ENCODE measurements at places on chromosomes 6 and 20.

GRCh38 chr6:57162516-57162915 lies 9.6 kb upstream of the BAG2 start:
- DNase-seq, result no peak

DNA sequence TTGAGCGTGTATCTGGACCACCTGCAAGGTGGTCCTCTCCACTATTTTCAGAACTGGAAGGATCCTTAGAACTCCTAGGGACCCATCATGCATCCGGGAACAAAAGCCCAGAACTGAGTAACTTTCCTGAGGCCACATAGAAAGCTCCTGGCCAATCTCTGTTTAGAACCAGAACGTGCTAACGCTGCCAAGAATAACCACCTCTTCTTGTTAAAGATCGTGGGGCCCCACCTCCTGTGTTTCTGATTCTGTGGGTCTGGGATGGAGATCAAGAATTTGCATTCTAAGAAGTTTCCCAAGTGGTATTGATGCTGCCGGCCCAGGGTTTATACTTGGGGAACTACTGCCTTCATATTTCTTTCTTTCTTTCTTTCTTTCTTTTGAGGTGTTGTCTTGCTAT lies 13.3 kb downstream of the CD40 start:
- no peak for DNase-seq

GRCh38 chr6:47076422-47077344 lies 34.6 kb upstream of the ADGRF1 start:
- no peak for DNase-seq

GRCh38 chr6:73369157-73369556 lies 540 bp downstream of the OOEP start:
- DNase-seq, result no peak

GRCh38 chr6:123869334-123869733 lies 65.7 kb downstream of the NKAIN2 start:
- no peak for DNase-seq

DNA sequence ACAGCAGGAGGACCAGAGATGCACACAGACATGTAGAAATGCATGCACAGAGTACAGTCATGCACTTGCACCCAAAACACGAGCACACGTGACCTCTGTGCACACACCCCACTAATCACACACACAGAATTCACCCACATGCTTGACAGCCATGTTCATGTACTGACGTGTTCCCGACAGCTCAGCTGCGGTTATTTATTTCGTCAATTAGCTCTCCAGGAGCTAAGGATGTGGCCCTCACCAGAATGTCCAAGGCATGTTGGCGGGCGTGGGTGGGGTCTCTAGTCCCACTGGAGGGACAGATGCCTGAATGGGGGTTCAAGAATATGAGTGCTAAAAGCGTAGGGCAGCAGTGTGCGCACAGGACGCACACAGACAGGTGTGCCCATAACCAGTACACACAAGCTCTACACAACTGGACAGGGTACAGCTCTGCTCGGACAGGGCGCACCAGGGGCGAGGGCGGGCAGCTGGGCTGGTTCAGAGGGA lies 571 bp upstream of the PRPF6 start:
- DNase-seq, result no peak

DNA sequence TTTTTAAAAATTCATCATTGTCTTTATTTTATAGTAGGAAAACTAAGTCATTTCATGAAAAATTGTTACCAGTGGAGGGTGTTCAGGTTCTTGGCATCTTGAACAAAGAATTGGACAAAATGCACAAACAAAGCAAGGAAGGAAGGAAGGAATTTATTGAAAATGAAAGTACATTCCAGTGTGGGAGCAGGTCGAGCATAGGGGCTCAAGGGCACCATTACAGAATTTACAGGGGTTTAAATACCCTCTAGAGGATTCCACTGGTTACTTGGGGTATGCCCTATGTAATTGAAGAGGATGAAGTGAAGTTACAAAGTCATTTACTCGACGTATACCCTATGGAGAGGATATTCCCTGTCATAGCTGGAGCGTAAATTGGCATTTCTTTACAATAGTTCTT lies 37.4 kb upstream of the HDAC2 start:
- no peak for DNase-seq

DNA sequence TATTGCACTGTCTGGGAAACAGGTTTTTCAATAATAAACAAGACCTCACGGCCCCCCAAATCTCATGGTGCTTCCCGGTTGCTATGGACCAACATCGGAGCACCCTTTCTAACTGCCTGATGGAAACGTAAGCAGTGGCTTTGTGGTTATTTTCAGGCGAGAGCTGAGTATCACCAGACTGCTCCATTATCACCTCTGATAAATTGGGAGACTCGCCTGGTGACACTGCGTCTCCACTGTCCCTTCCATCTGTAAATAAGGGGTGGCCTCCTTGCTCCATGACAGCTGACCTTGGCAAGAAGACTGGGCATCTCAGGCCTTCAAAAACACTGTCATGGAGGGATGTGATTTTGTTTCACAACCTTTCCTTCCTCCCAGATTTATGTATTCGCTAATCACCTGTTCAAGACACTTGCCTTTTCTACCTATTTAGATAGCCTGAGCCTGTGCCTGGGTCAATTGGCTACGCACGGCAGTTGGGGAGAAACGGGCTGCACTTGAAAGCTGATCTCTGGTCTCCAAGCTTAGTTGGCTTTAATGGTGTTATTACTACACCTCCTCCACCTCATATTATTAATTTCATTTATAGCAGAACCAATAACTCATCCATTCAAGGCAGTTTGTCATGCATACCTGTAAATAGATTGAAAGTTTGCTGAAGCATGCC lies 17.7 kb upstream of the CDH4 start:
- DNase-seq, result no peak

DNA sequence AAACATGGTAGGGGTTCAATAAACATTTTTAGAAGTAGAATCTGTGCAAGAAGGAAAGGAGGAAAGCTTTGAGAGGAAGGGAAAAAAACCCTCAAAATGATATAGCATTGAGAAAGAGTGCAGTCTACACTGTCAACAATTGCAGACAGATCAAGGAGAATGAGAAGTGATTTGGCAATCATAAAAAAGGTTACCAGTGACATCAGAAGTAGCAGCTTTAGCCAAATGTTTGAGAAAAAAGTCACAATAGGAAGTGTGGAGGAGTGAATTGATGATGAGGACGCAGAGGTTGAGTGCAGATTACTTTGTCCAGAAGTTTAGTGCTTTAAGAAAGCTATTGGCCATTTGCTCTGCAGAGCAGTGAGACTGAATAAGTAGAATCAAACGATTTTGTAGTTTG lies 155.0 kb downstream of the GJA1 start:
- DNase-seq, result no peak

GRCh38 chr6:121533321-121533841 lies 97.9 kb downstream of the GJA1 start:
- DNase-seq, result peak; percentile 81

DNA sequence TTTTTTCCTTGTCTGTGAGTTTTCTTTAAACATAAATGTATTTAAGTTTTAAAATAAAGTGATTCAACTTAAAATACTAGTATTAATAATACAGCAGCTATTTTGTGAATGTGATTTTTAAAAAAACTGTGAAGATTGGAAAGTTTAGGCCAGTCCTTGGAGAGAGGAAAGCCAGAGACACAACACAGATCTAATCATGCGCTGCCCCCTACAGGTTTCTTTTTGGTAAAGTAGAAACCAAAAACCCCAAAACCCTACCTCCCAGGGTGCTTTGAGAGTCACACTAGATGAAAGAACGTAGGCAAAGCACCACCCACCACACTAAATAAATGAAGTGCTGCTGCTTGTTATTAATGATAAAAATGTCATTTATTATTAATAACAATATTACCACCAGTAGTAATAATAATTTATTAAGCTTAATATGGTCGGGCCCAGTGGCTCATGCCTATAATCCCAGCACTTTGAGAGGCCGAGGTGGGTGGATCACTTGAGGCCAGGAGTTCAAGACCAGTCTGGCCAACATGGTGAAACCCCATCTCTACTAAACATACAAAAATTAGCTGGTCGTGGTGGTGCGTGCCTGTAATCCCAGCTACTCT lies 33.7 kb downstream of the SLC9A8 start:
- peak; percentile 58 for DNase-seq

GRCh38 chr20:3663858-3664257 lies 659 bp upstream of the GFRA4 start:
- no peak for DNase-seq

GRCh38 chr6:133837801-133838349 lies 51.0 kb upstream of the TCF21 start:
- DNase-seq, result peak; percentile 87

DNA sequence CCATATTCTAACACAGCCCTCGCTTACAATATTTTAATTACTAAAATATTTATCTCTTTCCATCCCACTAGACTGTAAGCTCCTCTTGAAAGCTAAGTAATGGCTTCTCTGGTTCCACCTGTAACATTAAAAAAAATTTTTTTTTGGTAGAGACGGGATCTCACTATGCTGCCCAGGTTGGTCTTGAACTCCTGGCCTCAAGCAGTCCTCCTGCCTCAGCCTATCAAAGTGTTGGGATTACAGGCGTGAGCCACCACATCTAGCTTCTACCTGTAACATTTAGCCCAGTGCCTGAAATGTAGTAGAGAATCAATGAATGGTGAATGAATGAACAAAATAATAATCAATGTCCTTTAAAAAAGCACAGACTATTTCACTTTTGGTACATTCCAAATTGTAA lies 28.8 kb downstream of the DEK start:
- DNase-seq, result no peak

DNA sequence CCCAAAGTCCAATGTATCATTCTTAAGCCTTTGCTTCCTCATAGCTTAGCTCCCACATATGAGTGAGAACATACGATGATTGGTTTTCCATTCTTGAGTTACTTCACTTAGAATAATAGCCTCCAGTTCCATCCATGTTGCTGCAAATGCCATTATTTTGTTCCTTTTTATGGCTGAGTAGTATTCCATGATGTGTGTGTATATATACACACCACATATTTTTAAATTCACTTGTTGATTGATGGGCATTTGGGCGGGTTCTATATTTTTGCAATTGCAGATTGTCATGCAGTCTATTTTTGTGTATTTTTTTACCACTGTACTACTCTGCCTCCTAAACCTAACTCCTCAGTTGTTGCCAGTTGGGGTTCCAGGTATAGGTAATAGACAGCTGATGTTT lies 74.7 kb downstream of the CD2AP start:
- DNase-seq, result no peak

- no peak for DNase-seq
These were observed 37.0 kb upstream of the MPC1 start for GRCh38 chr6:166419717-166420116.

GRCh38 chr20:12598894-12599293 lies 409.9 kb upstream of the SPTLC3 start:
- DNase-seq, result no peak

DNA sequence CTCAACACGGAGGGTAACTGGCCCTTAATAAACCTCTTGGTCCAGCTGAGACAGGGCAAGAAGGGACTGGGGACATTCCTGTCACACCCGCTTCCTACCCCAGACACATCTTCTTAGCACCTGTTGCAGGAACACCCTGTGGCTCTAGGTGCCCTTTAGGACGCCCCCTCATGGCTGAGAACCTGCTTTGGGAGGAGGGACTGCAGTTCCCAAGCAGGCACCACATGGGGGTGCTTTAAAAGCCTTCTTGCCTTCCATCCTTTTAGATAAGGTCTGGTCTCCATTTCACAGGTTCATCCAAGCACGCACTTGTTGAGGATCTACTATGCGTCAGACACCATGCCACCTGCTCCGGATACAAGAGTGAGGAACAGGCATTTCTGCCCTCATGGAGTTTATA lies 26.6 kb downstream of the NSFL1C start:
- no peak for DNase-seq

DNA sequence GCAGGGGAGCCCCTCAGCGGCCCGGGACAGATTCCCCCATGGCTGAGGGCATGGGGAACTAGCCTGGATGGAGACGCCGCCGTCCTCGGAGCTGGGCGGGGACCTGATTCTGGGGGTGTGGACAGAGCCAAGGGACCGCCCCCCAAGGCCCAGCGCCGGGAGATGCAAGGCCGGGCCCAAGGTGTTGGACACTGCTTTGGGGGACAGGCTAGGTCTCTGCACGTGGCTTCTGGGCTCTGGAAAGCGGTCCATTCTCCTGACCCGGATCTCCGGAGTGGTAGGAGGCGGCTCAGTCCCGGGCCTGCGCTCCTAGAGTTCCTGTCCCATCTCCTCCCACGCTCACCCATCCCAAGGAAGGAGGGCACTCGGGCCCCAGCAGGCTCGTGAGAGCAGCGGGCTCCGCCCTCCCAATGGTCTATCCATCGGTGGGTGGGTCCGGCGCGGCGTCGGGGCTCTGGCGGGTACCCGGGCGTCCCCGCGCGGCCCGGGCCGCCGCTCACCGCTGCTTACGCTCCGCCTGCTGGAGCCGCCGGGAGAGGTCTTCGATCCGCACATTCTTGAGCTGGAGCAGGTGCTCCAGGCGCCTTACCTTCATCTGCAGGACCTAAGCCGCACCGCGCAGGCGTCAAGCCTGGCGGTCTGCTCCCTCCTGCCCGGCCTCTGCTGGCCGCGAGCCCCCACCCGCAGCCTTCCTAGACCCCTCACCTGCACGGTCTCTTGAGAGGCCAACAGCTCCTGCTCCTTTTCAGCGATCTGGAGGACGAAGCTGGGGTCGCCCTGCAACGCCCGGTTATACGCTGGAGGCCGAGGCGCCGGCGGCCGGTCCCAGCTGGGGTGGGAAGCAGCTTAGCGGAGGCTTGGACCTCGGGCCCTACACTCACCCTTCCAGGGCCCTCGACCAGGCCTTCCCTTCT lies 3.3 kb downstream of the SPEF1 start:
- DNase-seq, result no peak

GRCh38 chr6:51608383-51608782 lies 479.0 kb downstream of the PKHD1 start:
- no peak for DNase-seq

DNA sequence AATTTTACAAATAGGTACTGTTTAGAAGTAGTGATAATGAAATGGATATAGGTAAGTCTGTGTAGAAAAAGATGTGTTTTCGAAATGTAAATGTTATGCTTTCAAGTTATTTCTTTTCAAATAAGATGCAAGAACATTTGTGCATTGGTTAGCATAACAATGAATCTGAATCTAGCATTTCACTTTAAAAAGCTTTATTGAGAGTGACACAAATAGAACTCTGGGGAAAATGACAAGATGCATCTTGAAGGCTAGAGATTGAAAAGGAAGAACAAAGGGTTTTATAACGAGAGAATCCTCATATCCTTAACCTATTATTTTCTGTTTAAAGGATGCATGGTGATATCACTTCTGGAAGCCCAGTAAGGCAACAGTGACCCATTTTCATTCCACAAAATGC lies 639.9 kb upstream of the PTCHD4 start:
- no peak for DNase-seq

GRCh38 chr6:73898599-73898998 lies 202.6 kb downstream of the CD109 start:
- DNase-seq, result no peak

- DNase-seq, result no peak
These were observed 137.2 kb upstream of the ID4 start for GRCh38 chr6:19699932-19700331.

GRCh38 chr20:14853079-14853478 lies 515.7 kb upstream of the FLRT3 start:
- DNase-seq, result no peak

Measured in NCI-H2081 (cell line).